Fibroblast of skin of left quadriceps (primary cell): ENCODE measurements at places on chromosomes 13 and 19.

- no peak for DNase-seq
Observed at GRCh38 chr19:2332341-2333026, 4.0 kb downstream of the SPPL2B start.

GRCh38 chr13:78131811-78132210 lies 213.2 kb upstream of the EDNRB start:
- no peak for DNase-seq

DNA sequence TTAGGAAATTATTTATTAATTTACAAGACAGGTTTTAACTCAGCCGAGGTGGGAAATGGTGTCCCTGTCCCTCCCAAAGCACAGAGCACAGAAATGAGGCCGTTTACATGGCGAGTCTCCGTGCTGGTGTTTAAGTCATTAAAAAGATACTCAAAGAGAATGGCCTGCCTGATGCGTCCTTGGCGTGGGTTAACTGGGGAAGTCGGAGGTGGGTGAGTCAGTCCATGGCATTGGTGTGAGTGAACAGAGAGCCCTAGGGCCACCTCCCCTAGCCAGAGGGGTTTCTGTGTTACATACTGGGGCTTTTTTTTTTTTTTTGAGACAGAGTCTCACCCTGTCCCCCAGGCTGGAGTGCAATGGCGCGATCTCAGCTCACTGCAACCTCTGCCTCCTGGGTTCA lies 3.9 kb downstream of the FEM1A start:
- DNase-seq, result no peak

DNA sequence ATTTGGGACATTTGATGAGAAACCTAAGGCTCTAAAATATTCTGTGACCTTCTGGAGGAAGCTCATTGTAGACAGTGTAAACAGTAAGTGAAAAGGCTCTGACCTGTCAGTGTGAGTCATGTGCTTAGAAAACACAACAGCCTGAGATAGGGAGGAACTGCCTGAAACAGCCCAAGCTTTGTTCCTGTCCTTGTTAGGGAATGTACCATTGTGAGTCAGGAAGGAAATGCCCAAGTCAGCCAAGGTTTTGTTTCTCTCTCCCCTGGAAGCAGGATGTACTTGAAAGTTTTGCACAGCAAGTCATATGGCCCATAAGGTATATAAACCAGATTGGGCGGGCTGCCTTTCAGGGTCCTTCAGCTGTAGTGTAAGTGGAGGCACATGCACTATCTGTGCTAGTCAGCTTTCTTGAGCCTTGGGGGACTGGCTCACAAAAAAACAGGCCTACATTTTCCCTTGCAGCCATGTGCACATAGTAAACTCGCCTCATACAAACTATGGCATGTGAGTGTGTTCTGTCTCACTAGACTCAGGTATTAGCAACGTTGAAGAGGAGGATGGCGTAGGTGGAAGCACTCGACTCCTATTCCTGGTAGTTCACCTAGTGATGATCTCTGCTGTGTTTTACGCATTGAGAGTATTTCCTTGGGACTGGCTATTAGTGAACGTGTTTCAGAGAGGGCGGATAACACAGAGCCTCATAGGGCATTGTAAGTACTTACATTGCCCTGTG lies 141.2 kb upstream of the KLHL1 start:
- no peak for DNase-seq

- no peak for DNase-seq
Observed at GRCh38 chr13:107441279-107441678, 774.1 kb downstream of the LIG4 start.

DNA sequence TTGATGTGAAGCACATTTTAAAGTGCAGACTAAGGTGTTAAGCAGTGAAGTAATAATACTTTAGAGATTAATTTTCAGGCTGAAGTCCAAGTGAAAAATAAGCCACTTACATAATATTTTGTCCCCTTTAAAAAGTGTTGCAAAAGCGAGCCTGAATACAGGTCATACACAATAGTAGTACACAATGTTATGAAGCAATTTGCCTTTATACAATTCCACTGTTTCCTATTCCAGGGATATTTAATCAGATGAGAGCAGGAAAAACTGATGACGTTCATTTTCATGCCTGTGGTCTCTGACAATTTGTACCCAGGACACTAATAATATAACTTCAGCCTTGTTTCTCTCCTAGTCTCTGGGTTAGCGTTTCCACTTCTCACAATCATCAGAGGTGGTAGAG lies 916.7 kb downstream of the PCDH9 start:
- DNase-seq, result no peak
